ENCODE measurements at places on chromosomes 7 and 10. TPM values are rescaled to one million over a fixed set of nuclear protein-coding genes. Genes with fewer than 3 reads are reported as not detected.

Gene PLEKHS1
- not detected for total RNA-seq

Gene EPO
- not detected for total RNA-seq

Gene TSPAN14
- 54.2 TPM for total RNA-seq

Gene CALHM3
- total RNA-seq, result not detected

Gene HERPUD2
- 22.6 TPM for total RNA-seq

Gene PLXDC2
- 7.5 TPM for total RNA-seq

Gene SSC4D
- 0.37 TPM for total RNA-seq

Data from cardiac ventricle fibroblast (primary cell).